Mammary microvascular endothelial cell (primary cell): ENCODE measurements at places on chromosomes 13 and 19. TPM values are rescaled to one million over a fixed set of nuclear protein-coding genes. Genes with fewer than 3 reads are reported as not detected.

MATK gene
- not detected in 2 replicates for total RNA-seq

KCTD12 gene
- total RNA-seq: 224 and 244 TPM in 2 replicates

CYSLTR2 gene
- total RNA-seq: not detected in 2 replicates

PSG7 gene
- total RNA-seq: 0.64 TPM in 1 of 2 replicates, not detected in the other

NMRK2 gene
- not detected in 2 replicates for total RNA-seq

PLK5 gene
- total RNA-seq: not detected in 2 replicates

CYP4F12 gene
- total RNA-seq: not detected in 2 replicates

ZNF90 gene
- total RNA-seq: 2.0 and 3.5 TPM in 2 replicates

TNNT1 gene
- 0.79 and 3.1 TPM in 2 replicates for total RNA-seq

CPT1C gene
- total RNA-seq: 11.9 and 12.3 TPM in 2 replicates

ZNF615 gene
- total RNA-seq: 5.1 and 7.7 TPM in 2 replicates

RGS9BP gene
- 0.07 and 0.20 TPM in 2 replicates for total RNA-seq

KLK3 gene
- total RNA-seq: not detected in 2 replicates

IFNL1 gene
- total RNA-seq: not detected in 2 replicates

CGB2 gene
- not detected in 2 replicates for total RNA-seq

TGFBR3L gene
- not detected in 2 replicates for total RNA-seq

NLRP7 gene
- total RNA-seq: not detected in 2 replicates

GARIN5A gene
- total RNA-seq: not detected in 2 replicates

YJEFN3 gene
- total RNA-seq: 0.05 and 0.07 TPM in 2 replicates

ZNF610 gene
- 0.89 and 7.3 TPM in 2 replicates for total RNA-seq

FUT3 gene
- not detected in 2 replicates for total RNA-seq

PEAK3 gene
- not detected in 2 replicates for total RNA-seq

PROZ gene
- total RNA-seq: not detected in 2 replicates

IGFL3 gene
- not detected in 2 replicates for total RNA-seq

PLPP2 gene
- total RNA-seq: 15.1 and 17.9 TPM in 2 replicates

PRTN3 gene
- total RNA-seq: not detected in 2 replicates

FAM83E gene
- 0.33 TPM in 1 of 2 replicates, not detected in the other for total RNA-seq

CCDC8 gene
- total RNA-seq: 0.60 and 0.69 TPM in 2 replicates

FXYD7 gene
- not detected in 2 replicates for total RNA-seq

ZNF738 gene
- 3.3 and 6.7 TPM in 2 replicates for total RNA-seq

ZNF613 gene
- 3.1 TPM in 2 replicates for total RNA-seq

SLC17A7 gene
- total RNA-seq: under 0.01 and 0.05 TPM in 2 replicates

NXNL1 gene
- not detected in 2 replicates for total RNA-seq

CA11 gene
- 0.07 and 0.54 TPM in 2 replicates for total RNA-seq

BRME1 gene
- 0.13 and 0.79 TPM in 2 replicates for total RNA-seq

VSTM1 gene
- total RNA-seq: not detected in 2 replicates

CNN1 gene
- 0.20 TPM in 1 of 2 replicates, not detected in the other for total RNA-seq

RSPH6A gene
- total RNA-seq: not detected in 2 replicates

PDX1 gene
- total RNA-seq: not detected in 2 replicates

ZNF253 gene
- total RNA-seq: 2.3 and 3.1 TPM in 2 replicates

TPTE2 gene
- total RNA-seq: not detected in 2 replicates

CABP5 gene
- total RNA-seq: not detected in 2 replicates

OR10H1 gene
- total RNA-seq: not detected in 2 replicates

ZIC5 gene
- total RNA-seq: not detected in 2 replicates

TSHZ3 gene
- 3.5 and 4.3 TPM in 2 replicates for total RNA-seq

NALCN gene
- total RNA-seq: 3.3 and 4.9 TPM in 2 replicates

SDHAF1 gene
- 17.8 and 19.1 TPM in 2 replicates for total RNA-seq

PLIN5 gene
- total RNA-seq: 0.07 TPM in 1 of 2 replicates, not detected in the other

RXFP2 gene
- not detected in 2 replicates for total RNA-seq

EFNB2 gene
- total RNA-seq: 28.6 and 28.7 TPM in 2 replicates

RGL3 gene
- total RNA-seq: 0.67 and 0.94 TPM in 2 replicates

CGB5 gene
- total RNA-seq: not detected in 2 replicates
